ENCODE measurements at places on chromosomes 4 and X.

GRCh38 chr4:32485956-32486355 lies 1765.8 kb downstream of the PCDH7 start:
- DNase-seq: no peak

GRCh38 chr4:150173982-150174398 lies 95.7 kb downstream of the DCLK2 start:
- DNase-seq: no peak

DNA sequence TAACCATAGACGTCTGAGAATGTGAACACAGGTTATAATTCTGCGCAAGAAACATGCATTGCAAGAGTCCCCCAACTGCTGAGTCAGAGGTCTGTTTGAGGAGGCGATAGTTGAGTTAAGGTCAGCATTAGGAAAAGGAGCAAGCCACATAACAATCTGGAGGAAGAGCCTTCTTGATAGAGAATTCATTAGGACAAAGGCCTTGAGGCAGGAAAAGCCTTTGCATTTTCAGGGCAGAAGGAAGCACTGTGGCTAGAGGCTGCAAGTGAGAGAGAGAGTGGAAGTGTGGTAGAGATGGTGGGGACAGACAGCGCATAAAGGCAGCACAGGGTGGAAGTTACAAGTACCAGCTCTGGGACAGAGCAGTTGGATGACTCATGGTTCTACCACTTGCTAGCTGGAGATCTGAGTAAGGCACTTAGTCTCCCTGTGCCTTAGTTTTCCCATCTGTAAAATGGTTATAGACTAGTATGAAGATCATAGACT lies 125.8 kb upstream of the LNX1 start:
- DNase-seq: no peak

DNA sequence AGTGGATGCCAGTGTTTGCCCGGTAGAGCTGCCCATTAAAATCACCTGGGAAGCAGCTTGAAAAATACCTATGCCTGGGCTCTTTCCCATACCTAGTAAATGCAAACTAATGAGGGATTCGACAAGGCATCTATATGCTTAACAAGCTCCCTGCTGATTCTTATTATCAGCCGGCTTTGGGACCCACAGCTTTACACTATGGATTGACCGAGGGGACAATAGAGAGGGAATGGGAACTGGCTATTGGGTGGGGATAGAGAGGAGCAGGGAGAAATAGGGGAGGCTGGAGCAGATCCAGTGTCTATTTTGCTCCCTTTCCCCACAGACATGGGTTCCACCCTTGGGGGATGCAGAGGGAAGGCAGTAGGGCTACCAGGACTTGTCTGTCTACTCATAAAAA lies 103.1 kb upstream of the TEX13D start:
- no peak for DNase-seq

- no peak for DNase-seq
These were observed 221.2 kb downstream of the MGST2 start for GRCh38 chr4:139886798-139887197.

DNA sequence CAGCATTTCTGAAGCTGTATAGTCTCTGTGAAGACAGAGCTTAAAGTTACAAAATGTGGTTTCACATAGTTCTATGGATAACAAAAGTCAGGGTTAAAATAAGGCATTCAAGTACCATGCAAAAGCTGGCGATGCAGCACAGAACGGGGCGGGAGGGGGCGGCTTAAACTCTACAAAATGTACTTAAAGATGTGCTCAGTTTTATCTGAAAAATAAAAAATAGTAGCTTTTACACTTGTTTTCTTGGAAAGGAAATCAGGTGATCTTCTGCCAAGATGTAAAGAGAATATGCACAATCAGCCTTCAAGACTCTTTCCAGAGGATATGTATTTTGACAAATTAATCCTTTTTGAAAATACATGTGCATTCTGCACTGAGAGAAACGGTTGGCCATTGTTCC lies 301.7 kb upstream of the EMCN start:
- DNase-seq: no peak

DNA sequence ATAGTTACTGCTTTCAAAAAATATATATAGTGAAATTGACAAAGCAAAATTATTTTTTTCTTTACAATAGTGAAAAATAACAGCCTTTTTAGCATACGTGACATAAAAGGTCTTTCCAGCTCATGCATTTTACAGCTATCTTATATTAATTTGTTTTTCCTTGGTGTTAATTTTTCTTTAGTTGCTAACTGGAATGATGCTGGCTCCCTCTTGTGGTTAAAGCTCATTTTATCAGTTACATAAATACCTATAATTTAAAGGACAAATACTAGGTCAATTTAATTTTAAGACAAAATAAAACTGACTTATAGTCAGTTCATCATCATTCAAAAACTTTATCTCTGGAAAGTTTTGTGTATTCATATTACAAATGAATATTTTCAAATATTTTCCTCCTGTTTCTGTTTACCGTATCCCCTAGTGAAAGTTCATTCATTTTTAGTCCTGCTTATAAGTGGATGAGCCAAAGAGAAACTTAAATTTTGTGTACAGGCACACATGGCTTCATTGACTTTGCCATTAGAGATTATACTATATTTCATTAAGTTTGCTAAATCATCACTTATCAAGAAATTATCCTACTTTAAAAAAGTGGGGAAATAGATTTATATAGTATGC lies 9.9 kb upstream of the ANAPC4 start:
- DNase-seq: no peak

Data from D721Med (cell line).